Pancreas (tissue), 10 donors: ENCODE measurements at places on chromosomes 16 and 17.

DNA sequence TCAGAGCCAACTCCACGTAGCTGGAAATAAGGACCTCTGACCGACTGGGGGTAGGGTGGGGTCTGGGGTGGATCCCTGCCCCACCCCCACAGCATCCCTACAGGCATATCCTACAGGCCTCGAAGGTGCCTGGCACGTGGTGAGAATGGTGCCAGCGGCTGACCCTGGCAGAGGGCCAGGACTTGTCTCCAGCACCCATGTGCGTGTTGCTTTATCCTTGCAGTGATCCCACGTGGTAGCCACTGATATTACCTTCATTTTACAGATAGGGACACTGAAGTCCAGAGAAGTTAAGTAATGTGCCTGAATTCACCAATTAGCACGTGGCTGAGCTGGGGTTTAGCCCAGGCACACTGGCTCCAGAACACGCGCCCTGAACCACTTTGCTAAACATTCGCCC is 8.3 kb downstream of the ITGAD start:
- DNase-seq, result no peak

DNA sequence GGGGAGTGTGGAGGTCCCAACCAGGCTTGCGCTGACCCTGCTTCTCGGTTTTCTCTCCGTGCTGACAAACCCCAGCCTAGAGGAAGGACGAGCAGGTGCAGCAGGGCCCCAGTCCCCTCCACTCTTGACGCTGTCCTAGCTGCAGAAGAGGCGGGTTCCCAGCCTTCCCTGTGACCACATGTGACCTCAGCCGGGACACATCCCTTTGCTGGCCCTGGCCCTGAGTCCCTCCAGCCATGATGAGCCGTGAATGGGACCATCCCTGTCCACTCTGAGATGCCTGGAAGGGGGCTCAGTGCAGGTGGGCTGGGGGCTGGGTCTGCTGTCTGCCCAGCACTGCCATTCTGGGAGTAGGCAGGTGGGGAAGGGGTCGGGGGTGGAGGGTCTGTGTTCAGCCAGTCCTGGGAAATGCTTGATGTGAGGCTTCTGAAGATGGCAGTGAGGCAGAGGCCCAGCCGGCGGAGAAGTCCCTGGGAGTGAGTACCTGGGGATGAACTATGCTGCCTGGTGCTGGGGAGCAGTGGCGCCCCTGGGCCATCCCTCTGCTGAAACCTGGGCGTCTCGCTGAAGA is 1.9 kb upstream of the TUBB3 start:
- DNase-seq, result no peak

GRCh38 chr17:16974569-16975276 is 2.8 kb upstream of the TNFRSF13B start:
- DNase-seq, result no peak

GRCh38 chr17:44307387-44308186 is 814 bp upstream of the RUNDC3A start:
- peak; percentile 43 for DNase-seq

DNA sequence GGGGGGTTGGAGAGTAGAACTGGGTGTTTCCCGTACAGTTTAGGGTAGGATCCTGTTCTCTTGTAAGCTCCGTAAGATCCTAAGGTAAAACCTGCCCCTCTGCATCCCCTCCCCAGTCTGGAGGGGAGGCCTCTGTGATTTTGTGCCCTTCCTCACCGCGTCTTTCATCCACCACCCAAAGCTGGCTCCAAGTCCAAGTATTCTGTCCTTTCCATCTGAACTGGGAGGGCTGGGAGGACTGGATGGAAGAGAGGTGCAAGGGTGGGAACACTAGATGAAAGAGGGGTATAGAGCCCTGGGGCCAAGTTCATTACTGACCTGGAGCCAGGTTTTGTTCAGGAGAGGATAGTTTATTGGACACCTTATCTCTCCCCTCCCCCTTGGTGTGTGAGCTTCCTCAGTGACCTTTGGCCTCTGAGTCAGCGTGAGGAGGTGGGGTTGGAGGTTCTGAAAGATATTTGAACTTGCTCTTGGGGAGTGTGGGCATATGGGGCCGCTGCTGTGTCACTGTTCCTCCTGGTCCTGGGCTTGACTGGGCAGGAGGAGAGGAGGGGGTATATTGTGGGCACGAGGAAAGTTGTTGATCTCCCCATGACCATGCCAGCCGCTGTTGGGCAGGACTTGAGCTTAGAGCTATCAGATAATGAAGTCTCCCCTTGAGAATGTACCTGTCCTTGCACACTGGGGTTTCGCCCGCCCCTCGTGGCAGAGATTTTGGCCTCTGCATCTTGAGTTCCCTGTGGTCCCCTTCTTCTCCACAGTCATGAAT is 1.6 kb downstream of the LASP1 start:
- no peak for DNase-seq

DNA sequence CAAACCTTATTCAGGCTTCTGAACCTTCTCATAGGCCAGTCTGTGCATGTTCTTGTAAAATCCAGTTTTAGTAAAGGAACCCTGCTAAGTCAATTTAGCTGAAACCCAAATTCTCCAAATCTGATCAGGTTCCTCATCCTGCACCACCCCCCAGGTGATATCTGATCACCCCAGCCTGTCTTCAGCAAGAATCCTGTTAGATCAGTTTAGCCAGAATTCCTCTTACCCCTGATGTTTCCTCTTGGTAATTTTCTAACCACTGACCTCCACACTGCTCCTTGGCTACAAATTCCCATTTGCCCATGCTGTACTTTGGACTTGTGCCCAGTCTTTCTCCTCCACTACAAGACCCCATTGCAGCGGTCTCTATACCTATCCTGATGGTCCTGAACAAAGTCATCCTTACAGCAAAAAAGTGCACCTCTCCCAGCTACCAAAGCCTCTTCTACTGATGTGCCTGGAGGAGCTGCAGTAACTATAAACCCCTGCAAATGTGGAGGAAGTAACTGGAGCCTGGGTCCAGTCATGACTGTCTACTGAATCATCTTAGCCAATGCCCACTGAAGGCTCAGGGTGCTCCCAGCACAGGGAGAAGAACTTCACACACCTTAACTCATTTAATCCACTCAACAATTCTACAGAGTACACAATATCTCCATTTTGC is 23.8 kb downstream of the TEX14 start:
- no peak for DNase-seq

- DNase-seq, result no peak
Observed at GRCh38 chr16:15041271-15042004, 14.4 kb downstream of the NTAN1 start.

DNA sequence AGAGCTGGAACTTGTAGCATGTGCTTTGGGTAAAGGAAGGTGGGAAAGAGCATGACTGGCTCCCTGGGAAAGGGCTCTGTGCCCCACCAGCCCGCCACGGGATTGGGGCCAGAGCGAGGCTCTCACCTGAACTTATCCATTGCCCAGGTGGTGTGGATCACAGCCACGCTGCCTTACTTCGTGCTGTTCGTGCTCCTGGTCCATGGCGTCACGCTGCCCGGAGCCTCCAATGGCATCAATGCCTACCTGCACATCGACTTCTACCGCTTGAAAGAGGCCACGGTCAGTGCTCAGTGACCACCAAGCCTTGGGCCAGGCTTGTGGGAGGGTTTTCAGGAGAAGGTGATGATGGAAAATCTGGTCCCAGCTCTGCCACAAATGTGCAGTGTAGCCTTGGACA is 36.0 kb downstream of the SLC6A2 start:
- no peak for DNase-seq

DNA sequence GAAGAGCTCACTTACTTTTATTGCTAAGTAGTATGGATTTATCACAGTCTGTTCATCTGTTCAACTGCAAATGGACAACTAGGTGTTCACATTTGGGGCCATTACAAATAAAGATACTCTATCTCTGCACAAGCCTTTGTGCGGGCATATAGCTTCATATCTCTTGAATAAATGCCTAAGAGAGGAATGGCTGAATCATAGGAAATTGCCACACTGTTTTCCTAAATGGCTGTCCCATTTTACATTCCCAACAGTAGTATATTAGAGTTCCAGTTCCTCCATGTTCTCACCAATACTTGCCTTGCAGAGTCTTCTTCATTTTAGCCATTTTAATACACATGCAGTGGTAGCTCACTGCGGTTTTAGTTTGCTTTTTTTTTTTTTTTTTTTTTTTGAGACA is 20.5 kb downstream of the NSMCE1 start:
- no peak for DNase-seq

GRCh38 chr16:67342616-67343015 is 16.0 kb downstream of the LRRC36 start:
- no peak for DNase-seq

GRCh38 chr17:17725011-17725751 is 43.9 kb downstream of the RAI1 start:
- no peak for DNase-seq

DNA sequence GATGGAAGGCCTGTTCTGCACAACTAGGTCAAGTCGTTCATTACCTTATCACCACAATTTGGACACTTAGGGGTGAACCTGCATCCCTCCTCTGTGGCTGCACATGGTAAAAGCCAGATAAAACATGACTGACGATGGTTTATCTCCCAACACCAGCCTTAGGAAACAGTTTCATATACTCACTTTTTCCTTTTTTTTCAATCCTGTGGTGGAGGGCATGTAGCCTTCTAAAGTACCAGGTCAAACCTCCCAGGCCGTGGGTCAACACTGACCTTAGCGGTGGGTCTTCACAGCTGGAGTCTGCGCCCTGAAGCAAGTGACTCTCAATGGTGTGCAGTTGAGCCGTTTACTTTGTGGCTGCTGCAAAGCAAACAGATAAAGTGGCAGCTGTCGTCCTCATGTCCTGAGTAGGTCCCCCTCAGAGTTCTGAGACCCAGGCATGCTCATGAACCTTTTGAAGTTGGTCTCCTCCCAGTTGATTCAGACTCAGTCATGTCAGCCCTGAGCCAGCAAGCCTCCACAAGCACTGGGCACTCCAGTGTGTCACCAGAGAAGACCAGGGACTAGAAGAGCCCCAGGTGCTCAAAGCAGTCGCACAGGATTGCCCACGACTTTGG is 5.9 kb downstream of the FAHD1 start:
- no peak for DNase-seq

DNA sequence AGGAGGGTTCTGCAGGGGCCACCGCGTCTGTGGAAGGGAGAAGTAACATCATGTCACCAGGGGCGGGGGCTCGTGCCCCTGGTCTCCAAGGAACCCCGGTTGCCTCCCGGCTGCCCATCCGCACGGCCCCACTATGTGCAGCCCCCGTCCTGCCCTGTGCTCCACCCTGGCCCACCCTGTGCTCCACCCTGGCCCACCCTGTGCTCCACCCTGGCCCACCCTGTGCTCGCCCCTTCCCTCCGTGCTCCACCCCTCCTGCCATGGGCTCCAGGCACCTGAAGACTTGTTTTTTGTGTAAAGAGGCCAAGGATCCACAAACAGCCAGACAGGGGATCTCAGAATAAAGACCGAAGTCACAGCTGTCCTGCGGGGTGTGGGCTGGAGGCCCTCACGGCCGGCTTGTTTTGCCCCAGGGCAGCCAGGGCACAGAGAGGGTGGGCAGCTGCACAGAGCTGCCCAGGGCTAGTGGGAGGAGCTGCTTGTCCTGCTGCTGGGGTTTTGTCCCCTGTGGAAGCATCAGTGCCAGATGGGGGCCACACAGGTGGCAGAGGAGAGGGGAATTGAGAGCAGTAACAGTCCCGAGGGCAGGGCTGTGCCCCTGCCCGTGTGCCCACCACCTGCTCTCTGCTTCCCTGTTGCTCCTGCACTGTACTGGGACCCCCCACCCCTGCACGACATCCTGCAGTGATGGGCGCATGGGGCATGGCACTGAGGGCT is 147.0 kb upstream of the CIBAR2 start:
- DNase-seq, result no peak

DNA sequence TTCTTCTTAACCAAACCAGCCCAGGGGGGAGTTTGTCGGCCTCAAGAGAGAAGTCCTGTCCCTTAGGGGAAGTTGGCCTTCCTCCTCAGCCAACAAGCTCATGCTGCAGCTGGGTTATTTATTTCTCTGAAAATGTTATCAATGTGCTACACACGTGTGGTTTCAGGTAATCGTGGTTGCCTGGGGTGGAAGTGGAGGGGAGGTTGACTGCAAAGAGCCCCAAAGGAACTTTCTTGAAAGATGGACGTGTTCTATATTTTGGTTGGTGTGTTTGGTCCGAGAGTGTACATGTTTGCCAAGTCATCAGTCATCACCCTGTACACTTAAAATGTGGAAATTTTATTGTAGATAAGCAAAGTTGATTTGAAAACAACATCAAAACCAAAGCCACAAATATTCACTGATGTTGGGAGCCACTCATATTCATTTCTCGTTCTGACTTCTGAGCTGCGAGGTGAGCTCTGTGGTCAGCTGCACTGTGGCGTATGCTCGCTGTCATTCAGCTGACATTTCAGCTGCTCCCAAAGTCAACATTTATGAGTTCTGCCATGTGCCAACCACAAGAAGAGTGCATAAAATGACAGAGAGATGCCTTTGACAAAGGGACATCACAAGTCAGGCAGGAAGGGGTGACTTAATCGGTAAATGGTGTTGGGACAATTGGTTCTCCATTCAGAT is 26.5 kb upstream of the ADGRG1 start:
- no peak for DNase-seq

- DNase-seq, result no peak
Observed at GRCh38 chr17:18997650-18998196, 6.8 kb downstream of the FAM83G start.

DNA sequence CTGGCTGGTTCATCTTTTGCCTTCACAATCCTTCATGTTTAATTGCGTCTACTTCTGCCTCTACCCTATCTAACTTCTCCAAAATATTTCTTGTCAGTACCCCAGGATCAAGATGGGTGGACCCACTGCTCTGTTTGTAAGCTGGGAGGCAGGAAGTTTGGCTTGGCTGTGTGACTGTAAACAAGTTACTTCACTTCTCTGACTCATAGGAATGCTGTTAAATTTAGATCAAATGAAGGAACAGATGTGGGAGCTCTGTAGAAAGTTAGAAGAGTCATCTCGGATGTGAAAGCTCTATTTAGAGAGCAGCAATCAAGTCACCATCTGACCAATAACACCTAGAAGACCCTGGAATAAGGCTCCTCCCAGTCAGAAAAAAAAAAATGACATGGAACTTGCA is 55.2 kb upstream of the MRTFB start:
- no peak for DNase-seq

GRCh38 chr16:89184933-89185794 is 13.6 kb downstream of the CDH15 start:
- DNase-seq, result no peak

DNA sequence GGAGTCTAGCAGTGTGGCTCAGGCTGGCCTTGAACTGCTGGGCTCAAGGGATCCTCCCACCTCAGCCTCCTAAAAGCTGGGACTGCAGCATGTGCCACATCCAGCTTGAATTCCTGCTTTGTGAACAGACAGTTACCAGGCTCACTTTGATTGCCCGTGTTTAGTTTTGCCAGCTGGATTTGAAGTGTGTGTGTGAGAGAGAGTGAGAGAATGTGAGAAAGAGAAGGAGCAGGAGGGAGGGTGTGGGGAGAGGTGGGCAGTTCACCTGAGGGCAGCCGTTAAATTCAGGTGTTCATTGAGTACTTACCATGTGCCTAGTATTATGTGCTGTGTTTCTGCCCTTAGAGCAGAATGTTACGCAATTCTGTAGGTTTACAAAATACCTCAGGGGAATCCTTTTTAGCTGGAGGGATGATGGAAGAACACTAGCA is 4.7 kb downstream of the DUSP14 start:
- no peak for DNase-seq
